ENCODE measurements at places on chromosomes 7 and 10.

DNA sequence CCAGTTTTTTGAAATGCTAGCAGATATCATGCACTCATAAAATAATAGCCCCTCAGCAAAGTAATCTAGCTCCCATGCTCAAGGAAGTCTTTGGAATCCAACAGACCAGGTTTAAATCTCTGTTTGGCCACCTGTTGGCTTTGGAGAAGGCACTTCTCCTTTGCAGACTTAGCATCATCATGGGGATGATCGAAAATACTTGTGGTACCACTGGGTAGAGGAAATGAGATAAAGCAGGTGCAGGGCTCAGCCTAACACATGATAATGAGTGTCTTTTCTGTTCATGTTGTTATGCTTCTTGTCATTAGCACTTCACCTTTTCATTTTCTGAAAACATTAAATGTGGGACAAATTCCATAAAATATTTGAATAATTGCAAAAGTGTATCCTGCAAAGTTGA lies 67.4 kb downstream of the LRRC18 start:
- DNase-seq: no peak

- DNase-seq: no peak
Observed at GRCh38 chr10:47359626-47360418, 11.7 kb downstream of the RBP3 start.

DNA sequence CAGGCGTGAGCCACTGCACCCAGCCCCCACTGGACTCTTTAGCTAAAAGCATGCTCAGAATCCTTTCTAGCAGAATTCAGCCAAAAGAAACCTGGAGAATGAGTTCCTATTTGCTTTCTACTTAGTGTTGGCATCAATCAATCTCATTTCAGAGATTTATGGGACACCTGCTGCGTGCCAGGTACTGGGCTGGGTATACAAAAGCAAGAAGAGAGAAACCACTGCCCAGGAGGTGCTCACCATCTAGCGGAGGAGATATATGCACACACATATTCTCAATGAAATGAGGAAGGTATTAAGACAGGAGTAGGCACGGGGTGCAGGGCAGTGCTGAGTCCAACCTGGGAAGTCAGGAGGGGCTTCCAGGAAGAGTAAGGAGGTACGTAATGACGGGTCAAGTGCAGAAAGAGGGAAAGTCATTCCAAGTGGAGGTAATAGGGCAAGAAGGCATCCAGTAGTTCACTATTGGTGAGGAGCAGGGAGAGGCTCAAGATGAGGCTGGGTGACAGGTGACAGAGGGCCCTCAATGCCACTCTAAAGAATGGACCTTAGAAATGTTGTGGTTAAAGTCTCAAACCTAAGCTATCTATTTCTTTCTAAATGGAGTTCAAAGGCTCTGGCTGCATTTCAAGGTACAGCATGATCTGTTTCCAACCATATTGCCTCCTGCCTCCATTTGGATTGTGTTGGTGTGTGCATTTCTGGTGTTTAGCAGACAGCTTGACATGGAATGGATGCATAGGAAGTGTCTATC lies 22.1 kb downstream of the ABLIM1 start:
- no peak for DNase-seq

DNA sequence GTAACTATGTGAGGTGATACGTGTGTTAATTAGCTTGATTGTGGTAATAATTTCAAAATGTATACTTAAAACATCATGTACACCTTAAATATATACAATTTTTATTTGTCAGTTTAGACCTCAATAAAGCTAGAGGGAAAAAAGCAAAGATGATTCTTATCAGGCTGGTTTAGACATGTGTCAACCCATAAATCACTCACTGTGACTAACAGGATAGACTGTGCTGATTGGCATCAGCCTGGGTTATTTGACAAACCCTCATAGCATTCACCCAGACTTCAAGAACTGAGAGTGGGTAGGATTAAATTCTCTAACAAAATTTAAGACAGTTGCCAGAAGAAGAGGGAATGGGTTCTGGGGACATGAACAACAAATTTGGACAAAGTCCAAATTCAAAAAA lies 73.8 kb upstream of the TMEM140 start:
- no peak for DNase-seq

DNA sequence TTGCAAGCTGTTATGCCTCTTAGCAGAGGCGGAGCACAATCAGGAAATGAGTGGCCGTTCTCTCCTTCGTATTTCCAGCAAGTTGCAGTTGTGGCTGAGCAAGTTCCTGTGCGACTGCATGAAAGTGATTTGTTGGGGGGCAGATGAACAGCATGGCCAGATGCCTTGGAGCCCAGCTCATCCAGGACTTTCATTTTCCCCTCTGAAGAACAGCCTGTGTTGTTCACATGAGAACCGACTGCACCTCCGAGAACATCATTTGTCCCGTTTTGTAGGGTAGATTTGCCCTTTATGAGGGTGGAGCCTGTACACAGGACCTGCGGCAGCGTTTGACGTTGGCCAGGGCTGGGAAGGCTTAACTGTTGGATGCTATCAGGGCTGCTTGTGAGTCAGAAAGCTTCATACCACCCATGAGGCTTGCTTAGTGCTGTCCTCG lies 4.4 kb downstream of the BAG3 start:
- DNase-seq: peak; percentile 28

DNA sequence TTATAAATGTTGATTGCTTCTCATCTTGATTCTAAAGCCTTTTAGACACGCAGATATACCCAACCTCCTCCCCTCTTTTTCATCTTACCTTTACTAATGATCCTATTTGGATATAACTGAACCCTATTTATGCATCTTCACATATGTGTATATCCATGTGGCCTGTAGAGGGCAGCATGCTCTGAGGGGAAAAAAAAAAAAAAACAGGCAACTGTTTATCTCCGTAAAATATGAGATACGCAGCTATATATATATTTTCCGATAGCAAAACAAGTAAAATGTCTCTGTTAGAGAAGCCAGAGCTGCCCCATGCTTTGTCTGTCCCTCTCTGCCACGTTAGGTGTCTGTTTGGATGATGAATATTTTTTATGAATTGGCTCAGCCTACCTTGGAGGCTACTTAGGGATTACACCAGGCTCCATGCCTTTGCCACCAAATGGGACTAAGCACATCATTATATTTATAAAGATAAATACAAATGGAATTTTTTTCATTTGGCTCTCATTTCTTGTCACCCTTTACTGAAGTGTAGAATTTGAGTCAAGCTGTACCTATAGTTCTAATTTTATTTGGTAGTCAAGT lies 174.8 kb upstream of the FZD1 start:
- DNase-seq: no peak

DNA sequence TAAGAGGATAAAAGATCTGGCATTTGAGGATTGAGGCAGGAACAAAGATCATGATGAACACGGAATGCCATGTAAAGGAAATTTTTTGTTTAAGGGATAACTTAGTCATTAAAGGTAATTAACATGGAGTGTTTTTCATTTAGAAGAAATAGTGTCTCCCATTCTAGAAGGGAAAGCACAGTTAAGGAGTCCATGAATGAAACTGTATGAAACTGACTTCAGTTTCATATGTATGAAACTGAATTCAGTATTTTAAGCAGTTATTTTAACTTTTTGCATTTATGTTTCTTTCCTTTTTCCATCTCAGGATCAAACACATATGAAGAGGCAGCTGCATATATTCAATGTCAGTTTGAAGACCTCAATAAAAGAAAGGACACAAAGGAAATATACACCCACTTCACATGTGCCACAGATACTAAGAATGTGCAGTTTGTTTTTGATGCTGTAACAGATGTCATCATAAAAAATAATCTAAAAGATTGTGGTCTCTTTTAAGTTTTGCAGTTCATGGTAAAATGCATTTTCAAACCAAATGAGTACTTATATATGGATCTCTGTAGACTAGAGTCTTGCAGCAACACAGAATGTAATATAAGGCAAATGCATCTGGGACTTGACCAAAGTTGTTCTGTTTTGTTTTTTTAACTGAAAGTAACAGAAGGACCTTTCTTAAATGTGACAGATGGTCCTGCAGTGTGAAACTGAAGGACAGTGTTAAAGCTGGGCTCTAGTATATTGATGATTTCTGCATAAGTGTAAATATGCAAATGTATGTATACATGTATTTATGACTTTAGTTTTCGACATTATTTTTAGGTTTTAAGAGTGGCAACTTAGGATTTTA lies 82.6 kb downstream of the GNAI1 start:
- no peak for DNase-seq

- no peak for DNase-seq
Observed at GRCh38 chr10:131480861-131481260, 169.3 kb upstream of the TCERG1L start.
